Germinal center (tissue), 1 donor: ENCODE measurements at places on chromosomes 4 and X.
A peak's percentile ranks its signal among the peaks of the same experiment; 100 is the strongest.

DNA sequence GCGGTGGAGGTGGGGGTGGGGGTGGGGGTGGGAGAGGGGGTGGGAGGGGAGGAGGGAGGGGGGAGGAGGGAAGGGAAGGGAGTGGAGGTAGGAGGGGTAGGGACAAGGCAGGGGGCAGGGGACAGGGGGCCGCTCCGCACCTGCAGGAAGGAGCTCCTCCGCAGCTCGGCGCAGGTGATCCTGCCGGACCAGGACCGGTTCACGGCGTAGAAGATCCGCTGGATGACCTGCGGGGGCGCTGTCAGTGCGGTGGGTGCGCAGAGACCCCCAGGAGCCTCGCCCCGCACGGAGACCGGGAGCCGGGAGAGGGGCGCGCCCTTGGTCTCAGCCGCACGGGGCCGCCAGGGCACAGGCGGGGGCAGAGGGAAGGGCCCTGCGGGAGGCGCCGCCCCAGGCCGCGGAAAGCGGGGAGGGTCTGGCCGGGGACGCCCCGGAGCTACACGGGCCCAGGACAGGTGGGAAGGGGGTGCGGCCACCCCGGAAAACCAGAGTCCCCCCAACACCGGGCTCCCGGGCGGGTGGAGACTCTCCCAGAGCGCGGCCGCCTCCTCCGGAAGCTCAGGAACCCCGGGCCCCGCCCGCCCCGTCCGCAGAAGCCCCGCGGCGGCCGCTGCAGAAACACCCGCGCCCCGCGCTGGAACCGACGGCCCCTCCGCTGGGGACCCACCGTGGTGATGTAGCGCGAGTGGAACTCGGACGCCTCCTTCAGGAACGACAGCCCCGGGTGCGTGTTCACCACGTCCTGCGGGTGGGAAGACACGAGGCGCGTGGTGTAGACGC, 27.6 kb upstream of the GTPBP6 start:
- no peak for DNase-seq

DNA sequence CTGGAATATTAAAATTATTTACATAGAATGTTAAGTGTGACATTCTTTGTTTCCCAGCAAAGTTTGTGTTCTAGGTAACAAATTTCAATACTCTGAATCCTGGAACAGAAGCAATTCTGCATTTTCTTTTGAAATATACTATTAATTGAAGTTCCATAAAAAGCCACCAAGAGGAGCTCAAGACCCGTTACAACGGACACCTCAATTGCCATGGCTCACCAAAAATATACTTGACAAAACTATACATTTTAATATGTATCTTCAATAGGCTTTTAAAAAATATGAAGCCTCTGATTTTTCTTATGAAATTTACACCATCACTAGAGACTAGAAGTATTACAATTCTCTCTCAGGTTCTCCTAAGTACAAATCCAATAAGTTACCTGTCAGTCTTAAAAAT, 111.4 kb downstream of the NYX start:
- peak; percentile 18 for DNase-seq

GRCh38 chr4:46146993-46147392, 23.1 kb upstream of the GABRG1 start:
- DNase-seq = no peak

- DNase-seq = no peak
Observed at GRCh38 chr4:88062843-88063242, 55.4 kb downstream of the PKD2 start.

DNA sequence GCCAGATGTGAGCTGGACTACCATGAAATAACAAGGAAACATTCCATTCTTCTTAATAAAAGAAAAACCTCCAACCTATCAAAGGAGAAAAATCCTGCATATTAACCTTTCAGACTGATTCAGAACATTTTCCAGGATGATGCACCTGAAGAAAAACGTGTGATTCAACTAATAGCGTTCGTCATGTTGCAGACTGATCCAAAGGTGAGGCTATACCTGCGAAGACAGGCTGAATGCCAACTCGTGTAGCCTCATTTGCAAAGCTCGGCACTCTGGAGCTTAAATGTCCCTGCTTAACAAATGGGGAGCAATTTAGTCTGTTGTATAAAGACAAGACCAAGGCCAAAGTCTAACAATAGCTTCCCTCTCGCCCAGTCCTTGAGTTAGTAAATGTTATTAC, 172.0 kb upstream of the NOCT start:
- no peak for DNase-seq

DNA sequence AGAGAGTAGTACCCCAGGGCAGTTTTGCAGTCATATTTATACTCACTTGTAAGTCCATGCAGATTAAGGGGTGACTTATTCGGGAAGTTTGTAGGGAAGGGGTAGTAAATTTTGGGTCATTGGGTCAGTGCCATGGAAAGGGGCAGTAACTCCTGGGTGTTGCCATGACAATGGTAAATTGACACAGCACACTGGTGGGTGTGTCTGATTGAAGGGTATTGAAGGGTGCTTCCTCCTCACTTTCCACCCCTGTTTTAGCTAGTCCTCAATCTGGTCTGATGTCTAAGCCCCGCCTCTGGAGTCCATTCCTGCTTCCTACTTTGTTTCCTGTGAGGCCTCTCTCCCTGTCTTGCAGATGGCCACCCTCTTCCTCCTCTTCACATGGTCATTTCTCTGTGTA, 11.9 kb downstream of the ODAPH start:
- DNase-seq = no peak

DNA sequence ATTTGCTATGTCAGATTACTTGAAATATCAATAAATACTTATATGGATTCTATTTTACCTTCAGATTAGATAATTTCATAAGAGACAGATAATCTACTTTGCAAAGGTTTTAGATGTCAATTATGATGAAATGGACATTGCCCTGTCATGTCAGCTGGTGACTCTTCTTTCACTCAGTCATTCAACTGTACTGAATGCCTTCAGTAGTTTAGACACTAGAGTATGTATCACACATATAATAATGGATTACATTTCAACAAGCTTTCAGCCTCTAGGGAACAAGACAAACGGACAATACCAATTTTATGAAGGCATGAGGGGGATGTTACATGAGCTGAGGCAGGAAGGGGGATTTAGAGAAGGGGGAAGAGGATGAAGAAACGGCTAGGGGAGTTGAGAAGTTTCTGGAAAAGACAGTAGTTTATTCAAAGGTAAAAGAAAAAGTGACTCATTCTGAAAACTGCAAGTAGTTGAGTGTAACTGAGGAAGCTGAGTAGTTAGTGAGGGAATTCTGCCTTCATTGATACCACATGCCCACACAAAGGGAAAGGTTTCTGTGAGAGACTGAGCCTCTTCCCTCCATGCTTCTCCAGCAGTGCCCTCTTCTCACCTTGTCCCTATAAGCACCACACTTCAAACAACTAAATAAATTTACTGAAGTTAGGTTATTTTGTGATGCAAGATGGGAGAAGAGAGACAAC, 25.7 kb downstream of the SLC9B2 start:
- DNase-seq = no peak
